Iris pigment epithelial cell (primary cell): ENCODE measurements at places on chromosomes 4 and X.
A peak's percentile ranks its signal among the peaks of the same experiment; 100 is the strongest.

- DNase-seq: peak; percentile 31
Measured at GRCh38 chr4:72468904-72469502, 100.0 kb downstream of the ADAMTS3 start.

- no peak for DNase-seq
Measured at GRCh38 chr4:85686398-85686797, 211.4 kb downstream of the ARHGAP24 start.

GRCh38 chrX:33840176-33840575 lies 291.9 kb downstream of the FAM47A start:
- no peak for DNase-seq

DNA sequence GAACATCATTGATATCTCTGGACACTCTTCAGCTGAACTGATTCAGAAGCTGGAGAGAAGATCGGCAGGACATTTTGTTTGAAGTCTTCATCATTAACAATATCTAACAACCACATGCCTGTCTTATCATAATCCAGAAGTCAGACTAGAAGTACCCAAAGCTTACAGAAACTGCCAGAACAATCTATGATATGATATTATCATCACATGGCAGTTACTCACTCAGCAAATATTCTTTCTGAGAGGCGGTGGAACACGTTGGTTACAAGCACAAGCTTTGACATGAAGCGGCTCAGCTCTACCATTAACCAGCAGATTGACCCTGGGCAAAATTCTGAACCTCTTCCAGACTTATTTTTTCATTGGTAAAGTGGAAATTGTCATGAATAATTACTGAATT lies 69.4 kb upstream of the KIT start:
- peak; percentile 7 for DNase-seq

GRCh38 chr4:163523791-163524365 lies 29.4 kb downstream of the TMA16 start:
- DNase-seq: no peak

DNA sequence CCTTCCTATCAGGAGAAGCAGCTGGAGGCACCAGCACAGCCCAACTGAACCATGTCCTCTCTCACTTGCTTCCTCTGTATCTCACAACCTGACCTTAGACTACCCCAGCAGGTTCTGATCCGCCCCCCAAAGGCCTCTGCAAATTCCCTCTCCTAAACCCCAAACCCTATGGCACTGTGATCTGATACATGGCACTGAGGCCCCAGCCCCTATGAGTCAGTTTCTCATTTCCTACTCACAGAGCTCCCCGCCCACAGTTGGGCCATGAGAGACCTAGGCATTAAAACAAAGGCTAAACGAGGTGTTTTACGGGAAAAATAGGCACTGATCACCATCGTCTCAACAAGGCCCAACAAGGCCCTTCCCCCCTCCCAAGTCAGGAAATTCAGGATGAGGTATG lies 19.1 kb downstream of the SASH3 start:
- DNase-seq: no peak

DNA sequence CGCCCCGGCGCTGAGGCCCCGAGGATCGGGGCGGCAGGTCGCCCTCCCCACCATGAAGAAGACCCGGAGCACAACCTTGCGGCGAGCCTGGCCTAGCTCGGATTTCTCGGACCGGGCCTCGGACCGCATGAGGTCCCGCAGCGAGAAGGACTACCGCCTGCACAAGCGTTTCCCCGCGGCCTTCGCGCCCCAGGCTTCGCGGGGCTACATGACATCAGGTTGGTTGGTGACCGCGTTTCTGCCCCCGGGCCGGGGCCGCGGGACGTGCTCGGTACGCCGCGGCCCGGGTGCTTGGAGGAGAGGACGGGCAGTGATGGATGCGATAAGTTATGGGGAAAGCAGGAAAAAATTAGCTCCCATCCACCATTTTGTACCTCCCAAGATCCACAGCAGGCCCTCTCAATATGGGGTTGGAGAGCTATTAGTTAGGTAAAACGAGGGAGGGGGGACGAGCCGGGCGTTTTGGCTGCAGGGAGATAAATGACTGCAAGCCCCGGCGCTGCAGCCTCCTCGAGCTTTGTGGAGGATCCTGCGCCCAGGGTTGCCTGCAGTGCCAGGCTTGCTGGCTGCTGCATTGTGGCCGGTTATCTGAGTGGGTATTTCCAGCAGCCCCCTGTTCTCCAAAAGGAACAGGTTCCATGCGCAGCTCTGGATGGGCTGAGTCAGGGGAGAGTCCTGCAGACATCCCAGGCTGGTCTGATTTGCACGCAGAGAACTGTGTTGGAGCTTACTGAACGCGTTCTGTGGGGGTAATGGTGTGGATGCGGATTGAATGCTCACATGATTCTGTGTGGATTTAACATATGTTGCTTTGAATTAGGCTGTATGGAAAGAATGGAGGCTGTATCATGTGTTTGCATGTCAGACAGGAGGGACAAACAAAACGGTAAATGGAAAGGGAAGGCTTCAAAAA lies 1.9 kb downstream of the STOX2 start:
- DNase-seq: no peak

DNA sequence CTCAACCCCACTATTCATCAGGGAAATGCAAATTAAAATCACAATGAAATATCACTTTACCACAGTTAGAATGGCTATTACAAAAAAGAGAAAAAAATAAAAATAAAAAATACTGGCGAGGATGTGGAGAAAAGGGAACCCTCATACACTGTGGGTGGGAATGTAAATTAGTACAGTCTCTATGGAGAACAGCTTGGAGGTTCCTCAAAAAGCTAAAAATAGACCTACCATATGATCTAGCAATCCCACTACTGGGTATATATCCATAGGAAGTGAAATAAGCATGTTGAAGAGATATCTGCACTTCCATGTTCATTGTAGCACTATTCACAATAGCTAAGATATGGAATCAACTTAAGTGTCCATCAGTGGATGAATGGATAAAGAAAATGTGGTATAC lies 50.5 kb upstream of the PAGE1 start:
- DNase-seq: no peak

DNA sequence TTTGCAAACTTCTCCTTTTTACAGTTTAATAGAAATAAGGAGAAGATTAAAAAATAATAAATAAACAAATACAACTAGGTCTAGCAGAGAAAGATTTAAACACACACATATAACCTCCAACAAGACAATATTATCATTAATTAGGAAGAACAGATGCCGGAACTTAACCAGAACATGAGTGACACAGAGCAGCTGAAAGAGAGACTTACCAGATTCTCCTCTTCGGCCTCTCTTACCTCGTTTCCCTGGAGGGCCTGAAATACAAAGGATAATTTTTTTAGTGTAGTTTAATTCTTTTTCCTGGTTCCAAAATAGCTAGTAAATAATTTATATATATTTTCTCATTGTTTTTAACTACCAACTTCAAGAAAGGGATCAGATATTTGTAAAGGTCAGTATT lies 252.5 kb downstream of the COL25A1 start:
- no peak for DNase-seq

DNA sequence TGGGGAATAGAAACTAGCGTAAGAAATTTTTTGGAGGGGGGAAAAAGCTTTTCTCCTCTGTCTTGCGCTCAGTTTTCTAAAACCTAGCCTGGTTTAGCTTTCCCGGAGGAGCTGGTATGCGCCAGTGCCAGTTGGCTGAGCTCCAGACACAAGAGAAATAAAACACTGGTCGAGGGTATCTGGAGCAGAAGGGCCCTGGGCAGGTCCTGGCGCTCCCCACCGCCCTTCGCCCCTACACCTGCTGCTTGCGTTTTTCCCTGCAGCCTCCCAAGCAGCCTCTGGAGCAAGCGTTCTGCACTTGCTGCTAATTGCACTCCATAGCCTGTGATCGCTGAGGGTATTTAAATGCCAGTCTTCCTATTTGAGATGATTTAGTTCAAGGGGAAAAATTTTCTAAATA lies 816 bp downstream of the EREG start:
- no peak for DNase-seq

DNA sequence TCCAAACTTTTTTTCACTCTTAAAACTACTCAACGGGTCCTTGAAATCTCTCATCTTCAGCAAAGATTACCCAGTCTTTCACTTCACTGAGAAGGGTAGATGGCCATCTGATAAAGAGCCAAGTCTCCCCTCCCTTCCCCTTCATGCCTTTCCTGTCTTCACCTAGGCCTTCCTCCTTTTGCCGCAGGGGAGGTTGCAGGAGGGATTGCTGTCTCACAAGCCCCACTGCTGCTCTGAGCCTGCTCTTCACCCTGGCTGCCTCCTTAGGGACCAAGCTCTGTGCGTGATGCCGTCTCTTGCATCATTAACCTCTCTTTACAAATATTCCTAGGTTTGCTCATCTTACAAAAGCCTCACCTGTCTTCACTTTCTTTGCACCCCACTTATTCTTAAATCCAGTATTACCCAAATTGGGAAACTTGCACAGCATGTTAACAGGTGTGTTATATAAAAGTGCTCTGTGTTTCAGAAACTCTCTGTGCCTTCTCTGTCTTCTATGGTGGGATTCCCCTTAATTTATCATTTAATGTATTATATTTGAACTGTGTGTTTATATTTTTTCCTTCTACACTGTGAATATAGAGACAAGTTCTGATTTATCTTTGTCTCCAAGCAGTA lies 3.8 kb downstream of the ZFX start:
- no peak for DNase-seq

- no peak for DNase-seq
Measured at GRCh38 chr4:39961311-39961877, 16.3 kb downstream of the PDS5A start.

GRCh38 chrX:14802943-14803710 lies 69.7 kb downstream of the FANCB start:
- DNase-seq: peak; percentile 30

- DNase-seq: no peak
Measured at GRCh38 chr4:163447481-163447880, 26.1 kb downstream of the TKTL2 start.

GRCh38 chrX:71619986-71620385 lies 1.7 kb upstream of the CXCR3 start:
- DNase-seq: no peak

DNA sequence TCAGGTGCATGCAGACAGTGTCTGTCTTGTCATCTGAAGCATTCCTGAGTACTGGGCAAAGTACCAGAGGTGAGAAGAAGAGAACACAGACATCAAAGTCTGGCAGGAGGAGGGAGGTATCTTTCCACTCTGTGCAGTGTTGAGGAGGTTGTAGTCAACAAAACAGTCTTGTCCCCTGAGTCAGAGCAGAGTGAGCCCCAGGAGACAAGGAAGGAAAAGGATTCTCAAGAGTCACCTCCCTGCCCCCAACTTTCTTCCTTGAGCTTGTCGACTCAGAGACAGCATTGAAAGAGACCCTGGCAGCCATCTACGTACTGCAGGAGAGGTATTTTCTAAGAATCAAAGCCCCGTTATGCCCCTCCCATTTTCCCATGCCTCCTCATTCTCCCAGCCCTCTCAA lies 4.4 kb upstream of the SRPX start:
- DNase-seq: peak; percentile 54

DNA sequence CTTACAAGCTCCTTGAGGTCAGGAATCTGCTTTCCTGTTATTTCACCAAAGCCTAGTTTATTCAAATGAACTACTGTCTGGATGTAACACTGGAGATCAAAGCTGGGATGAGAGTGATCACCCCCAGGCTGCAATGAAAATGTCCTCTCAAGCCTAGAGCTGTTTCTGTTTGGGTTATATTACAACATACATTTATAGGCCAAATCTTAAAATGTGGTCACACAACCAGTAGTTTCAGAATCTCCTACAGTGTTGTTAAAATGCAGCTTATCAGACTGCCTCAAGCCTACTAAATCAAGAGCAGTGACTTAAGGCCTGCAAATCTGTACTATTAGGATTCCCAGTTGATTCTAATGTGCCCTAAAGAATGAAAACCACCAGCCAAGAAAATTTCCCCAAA lies 207.5 kb downstream of the PAPSS1 start:
- no peak for DNase-seq

DNA sequence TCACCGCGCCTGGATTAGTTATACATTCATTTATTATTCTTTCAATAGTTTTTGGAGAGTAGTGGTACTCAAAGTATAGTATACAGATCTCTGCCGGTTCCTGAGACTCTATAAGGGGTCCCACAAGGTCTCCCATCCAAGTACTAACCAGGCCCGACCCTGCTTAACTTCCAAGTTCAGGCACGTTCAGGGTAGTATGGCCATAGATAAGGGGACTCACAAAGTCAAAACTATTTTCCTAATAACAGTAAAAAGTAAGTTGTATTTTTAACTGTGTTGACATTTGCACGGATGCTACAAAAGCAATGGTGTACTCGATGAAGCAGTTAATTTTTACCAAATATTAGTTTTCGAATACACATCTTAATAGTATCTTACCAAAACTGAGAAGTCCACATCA lies 84.4 kb upstream of the STK26 start:
- DNase-seq: no peak

GRCh38 chrX:41300758-41301437 lies 33.1 kb upstream of the DDX3X start:
- peak; percentile 88 for DNase-seq

GRCh38 chrX:33273535-33273934 lies 62.2 kb upstream of the DMD start:
- DNase-seq: peak; percentile 12

DNA sequence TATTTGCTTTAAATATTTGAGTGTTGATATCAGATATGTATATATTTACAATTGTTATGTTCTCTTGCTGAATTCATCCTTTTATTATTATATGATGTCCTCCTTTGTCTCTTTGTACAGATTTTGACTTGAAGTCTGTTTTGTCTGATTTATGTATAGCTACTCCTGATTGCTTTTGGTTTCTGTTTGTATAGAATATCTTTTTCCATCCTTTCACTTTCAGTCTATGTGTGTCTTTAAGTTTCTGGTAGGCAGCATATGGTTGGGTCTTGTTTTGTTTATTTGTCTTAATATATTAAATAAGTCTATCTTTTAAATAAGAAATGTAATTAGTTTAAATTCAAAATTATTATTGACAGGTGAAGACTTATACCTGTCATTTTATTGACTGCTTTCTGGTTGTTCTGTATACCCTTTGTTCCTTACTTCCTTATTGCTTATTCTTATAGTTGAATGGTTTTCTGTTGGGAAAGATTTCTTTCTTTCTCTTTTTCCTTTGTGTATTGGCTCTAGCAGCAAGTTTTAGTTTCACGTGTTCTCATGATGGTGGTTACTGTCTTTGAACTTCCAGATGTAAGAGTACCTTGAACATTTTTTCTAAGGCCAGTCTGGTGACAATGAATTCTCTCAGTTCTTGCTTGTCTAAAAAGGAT lies 31.1 kb downstream of the RAB28 start:
- DNase-seq: no peak
